ENCODE measurements at places on chromosomes 4 and X.

DNA sequence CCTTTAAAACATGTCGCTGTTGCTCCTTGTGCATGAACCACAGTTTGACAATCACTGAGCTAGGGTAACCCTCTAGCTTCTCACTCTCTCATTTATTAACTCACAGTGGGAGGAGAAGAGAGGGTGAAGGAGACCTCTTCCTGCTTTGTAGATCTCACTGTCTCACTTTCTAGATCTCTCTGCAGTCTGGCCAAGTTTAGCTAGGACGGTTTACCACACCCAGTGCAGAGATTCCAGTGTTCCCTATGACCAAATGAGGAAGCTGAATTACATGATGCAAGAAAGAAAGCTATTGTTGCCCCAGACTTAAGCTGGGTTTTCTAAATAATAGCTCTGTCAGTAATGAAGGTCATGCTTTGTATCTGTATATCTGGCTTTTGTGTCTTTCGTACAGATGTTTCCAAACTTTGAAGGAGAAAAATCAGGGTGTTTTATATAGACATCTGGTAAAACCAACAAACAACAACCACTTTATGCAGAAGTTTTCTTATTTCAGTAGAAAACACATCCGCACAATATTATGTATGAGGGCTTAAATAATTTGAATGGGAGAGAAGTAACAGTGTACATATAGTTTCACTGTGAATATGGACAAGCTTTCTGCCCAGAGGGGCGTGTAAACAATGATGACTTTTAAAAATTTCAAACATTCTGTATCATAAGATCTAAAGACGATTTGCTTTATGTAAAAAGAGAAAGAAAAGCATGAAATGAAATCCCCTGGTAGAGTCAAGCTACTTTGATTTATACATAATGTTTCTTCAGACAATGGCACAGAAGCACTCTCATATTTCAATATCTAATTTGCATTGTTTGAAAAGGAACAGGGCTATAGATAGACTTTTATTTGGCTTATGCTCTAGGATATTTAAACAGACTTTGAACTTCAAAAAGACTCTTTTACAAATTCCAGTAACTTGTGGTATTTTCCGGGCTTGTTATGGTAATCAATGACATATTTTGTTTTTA lies 582.3 kb downstream of the FSTL5 start:
- no peak for DNase-seq

DNA sequence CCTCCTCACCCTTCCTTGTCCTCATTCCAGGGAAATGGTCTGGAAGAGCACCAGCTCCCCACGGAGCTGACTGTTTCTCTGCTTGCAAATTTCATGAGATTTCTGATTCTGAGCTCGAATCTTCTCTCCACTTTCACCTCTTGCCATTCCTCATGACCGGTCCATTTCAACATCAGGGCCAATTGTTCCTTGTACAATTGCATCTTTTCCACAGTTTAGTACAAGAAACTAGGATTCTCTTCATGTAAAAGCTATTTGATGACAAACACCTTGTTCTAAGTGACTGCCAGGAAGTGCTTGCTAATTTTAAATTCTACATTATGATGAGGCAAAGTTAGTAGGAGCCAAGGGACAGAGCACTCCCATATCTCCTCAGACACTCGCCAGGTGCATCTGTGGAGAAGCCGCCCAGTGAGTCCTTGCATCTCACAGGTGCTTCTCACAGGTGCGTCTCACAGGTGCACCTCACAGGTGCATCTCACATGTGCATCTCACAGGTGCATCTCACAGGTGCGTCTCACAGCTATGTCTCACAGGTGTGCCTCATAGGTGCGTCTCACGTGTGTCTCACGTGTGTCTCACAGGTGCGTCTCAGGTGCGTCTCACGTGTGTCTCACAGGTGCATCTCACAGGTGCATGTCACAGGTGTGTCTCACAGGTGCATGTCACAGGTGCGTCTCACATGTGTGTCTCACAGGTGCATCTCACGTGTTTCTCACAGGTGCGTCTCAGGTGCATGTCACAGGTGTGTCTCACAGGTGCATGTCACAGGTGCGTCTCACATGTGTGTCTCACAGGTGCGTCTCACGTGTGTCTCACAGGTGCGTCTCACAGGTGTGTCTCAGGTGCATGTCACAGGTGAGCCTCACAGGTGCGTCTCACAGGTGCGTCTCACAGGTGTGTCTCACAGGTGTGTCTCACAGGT lies 3.0 kb upstream of the PDE6B start:
- no peak for DNase-seq

GRCh38 chr4:10366628-10367027 lies 90.6 kb downstream of the ZNF518B start:
- DNase-seq: no peak

DNA sequence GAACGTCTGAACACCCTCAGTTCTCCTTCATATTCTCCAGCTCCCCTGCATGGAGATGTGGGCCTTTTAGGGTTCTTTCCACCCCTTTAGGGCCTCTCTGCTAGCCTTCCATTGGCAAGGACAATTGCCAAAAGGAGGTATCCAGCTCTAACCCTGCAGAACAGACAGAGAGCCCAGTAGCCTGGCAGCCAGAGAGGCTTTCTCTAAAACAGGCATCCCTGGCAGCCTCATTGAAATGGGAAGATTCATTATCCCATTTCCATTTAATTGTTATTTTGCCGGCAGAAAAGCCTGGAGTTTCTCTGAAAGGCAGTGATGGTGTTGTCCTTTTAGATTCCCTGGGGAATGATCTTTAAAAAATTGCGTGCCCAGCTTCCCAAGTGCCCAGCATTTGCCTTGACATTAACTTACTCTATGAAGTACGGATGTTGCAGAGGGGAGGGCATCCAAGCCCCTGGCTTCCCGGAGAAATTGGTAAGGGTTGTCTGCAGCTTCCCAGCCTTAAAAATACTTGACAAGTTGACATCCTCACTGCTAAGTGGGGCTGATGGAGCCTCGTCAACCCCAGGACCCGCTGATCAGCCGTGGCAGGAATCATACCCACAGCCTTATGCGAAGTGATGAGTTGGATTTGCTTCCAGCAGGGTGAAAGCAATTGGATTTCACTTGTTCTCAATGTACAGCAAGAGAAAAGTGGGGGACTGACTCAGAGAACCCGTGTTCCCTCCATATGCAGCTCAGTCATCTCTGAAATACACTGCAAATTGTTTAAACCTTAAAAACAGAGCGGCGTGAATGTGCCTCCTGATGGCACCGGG lies 244.1 kb downstream of the CRLF2 start:
- DNase-seq: no peak

GRCh38 chr4:82099928-82100579 lies 273.7 kb downstream of the HNRNPD start:
- DNase-seq: no peak

DNA sequence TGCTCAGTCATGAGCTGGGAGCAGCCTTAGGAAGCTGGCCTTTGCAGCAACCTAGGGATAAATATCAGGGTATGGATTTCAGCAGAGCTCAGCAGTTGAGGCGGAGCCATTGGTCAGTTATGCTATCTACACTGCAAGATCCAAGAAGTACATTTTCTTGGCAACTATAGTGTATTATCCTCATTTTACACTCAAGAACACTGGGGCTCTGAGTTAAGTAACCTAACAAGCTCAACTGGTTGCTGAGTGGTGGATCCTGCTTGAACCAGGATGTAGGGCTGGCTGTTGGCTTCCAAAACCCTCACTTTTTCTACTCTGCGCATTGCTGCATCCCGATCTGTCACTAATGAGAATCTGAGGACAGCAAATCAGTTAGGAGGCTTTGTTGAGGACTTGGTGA lies 1.5 kb upstream of the SCARB2 start:
- no peak for DNase-seq

GRCh38 chr4:128513664-128514484 lies 226.3 kb upstream of the PGRMC2 start:
- no peak for DNase-seq

GRCh38 chrX:111035256-111035655 lies 60.7 kb upstream of the PAK3 start:
- no peak for DNase-seq

DNA sequence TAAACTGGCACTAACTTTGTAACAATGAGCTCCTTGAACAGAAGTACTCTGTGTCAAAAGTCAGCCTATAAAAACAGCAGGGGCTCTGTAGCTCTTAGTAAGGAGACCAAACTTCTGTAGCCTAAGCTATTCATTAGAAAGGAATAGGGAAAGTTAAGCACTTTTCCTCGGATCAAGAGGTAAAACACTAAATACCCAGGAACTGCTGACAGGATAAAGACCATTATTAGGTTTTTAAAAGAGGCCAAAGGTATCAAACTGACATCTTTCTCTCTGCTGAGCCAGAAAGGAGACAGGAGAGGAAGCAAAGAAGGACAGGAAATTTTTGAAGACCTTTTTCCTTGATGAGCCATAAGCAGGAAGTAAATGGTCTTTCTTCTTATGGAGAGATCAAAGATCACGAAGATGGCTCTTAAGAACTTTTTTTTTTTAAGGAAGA lies 31.9 kb downstream of the ANAPC10 start:
- no peak for DNase-seq
